ENCODE measurements at places on chromosomes 3 and 15. TPM values are rescaled to one million over a fixed set of nuclear protein-coding genes. Genes with fewer than 3 reads are reported as not detected.

ZBBX gene
- 6.3 TPM for polyA plus RNA-seq

GOLGA6L2 gene
- polyA plus RNA-seq, result not detected

OR5K1 gene
- not detected for polyA plus RNA-seq

AP2M1 gene
- polyA plus RNA-seq, result 338 TPM

MUC20 gene
- 28.0 TPM for polyA plus RNA-seq

CCDC13 gene
- 1.3 TPM for polyA plus RNA-seq

BDH1 gene
- polyA plus RNA-seq, result 5.2 TPM

ZIC1 gene
- 2.4 TPM for polyA plus RNA-seq

BCL2A1 gene
- polyA plus RNA-seq, result not detected

DPPA2 gene
- polyA plus RNA-seq, result 1.3 TPM

TICRR gene
- 7.2 TPM for polyA plus RNA-seq

GASK1A gene
- 3.6 TPM for polyA plus RNA-seq

GOLGA8M gene
- 1.7 TPM for polyA plus RNA-seq

RAD51 gene
- polyA plus RNA-seq, result 12.9 TPM

DISP2 gene
- 0.11 TPM for polyA plus RNA-seq

ACOX2 gene
- polyA plus RNA-seq, result 33.0 TPM

TMEM158 gene
- 7.9 TPM for polyA plus RNA-seq

C3orf49 gene
- 0.56 TPM for polyA plus RNA-seq

CCR9 gene
- polyA plus RNA-seq, result 0.19 TPM

SLC12A1 gene
- 433 TPM for polyA plus RNA-seq

VIPR1 gene
- polyA plus RNA-seq, result 3.0 TPM

TMEM207 gene
- 20.7 TPM for polyA plus RNA-seq

DCLK3 gene
- polyA plus RNA-seq, result 1.0 TPM

NR1I2 gene
- 1.1 TPM for polyA plus RNA-seq

ITGB5 gene
- 101 TPM for polyA plus RNA-seq

AGBL1 gene
- polyA plus RNA-seq, result 0.09 TPM

CPN2 gene
- polyA plus RNA-seq, result 1.0 TPM

PPP4R2 gene
- polyA plus RNA-seq, result 88.4 TPM

HCN4 gene
- polyA plus RNA-seq, result 1.3 TPM

SST gene
- polyA plus RNA-seq, result 0.66 TPM

VEPH1 gene
- 68.0 TPM for polyA plus RNA-seq

SI gene
- polyA plus RNA-seq, result not detected

TGM4 gene
- polyA plus RNA-seq, result 0.07 TPM

DNAJA4 gene
- polyA plus RNA-seq, result 27.7 TPM

TEX9 gene
- 7.7 TPM for polyA plus RNA-seq

SLC27A2 gene
- polyA plus RNA-seq, result 48.1 TPM

MUSTN1 gene
- 0.34 TPM for polyA plus RNA-seq

B3GALNT1 gene
- polyA plus RNA-seq, result 44.2 TPM

DUOXA2 gene
- polyA plus RNA-seq, result not detected

SLC28A1 gene
- polyA plus RNA-seq, result 0.75 TPM

SKOR1 gene
- polyA plus RNA-seq, result 0.56 TPM

NPTN gene
- 208 TPM for polyA plus RNA-seq

PLS1 gene
- 1.4 TPM for polyA plus RNA-seq

LRRC2 gene
- polyA plus RNA-seq, result 1.9 TPM

EEF1AKMT4 gene
- polyA plus RNA-seq, result 2.8 TPM

PAQR5 gene
- polyA plus RNA-seq, result 0.90 TPM

MME gene
- polyA plus RNA-seq, result 21.9 TPM

GP9 gene
- 2.4 TPM for polyA plus RNA-seq

MESP1 gene
- polyA plus RNA-seq, result 0.95 TPM

CSPG5 gene
- polyA plus RNA-seq, result 0.95 TPM

ST3GAL6 gene
- polyA plus RNA-seq, result 78.4 TPM

CSTA gene
- polyA plus RNA-seq, result 0.72 TPM

ZNF592 gene
- 27.5 TPM for polyA plus RNA-seq

SAMMSON gene
- not detected for polyA plus RNA-seq

Measured in left renal pelvis (tissue), 4 donors.